ENCODE measurements at places on chromosomes 1 and 21.

GRCh38 chr1:27163093-27163492 is 8.2 kb upstream of the SLC9A1 start:
- DNase-seq, result no peak

- no peak for DNase-seq
Observed at GRCh38 chr1:42267904-42268303, 67.1 kb downstream of the FOXJ3 start.

- DNase-seq, result no peak
Observed at GRCh38 chr1:31383967-31384366, 11.1 kb upstream of the FABP3 start.

- DNase-seq, result no peak
Observed at GRCh38 chr1:151346082-151346768, 827 bp downstream of the RFX5 start.

- DNase-seq, result no peak
Observed at GRCh38 chr1:29967261-29967660, 730.9 kb downstream of the PTPRU start.

GRCh38 chr1:98763488-98764150 is 102.1 kb downstream of the SNX7 start:
- DNase-seq, result no peak

DNA sequence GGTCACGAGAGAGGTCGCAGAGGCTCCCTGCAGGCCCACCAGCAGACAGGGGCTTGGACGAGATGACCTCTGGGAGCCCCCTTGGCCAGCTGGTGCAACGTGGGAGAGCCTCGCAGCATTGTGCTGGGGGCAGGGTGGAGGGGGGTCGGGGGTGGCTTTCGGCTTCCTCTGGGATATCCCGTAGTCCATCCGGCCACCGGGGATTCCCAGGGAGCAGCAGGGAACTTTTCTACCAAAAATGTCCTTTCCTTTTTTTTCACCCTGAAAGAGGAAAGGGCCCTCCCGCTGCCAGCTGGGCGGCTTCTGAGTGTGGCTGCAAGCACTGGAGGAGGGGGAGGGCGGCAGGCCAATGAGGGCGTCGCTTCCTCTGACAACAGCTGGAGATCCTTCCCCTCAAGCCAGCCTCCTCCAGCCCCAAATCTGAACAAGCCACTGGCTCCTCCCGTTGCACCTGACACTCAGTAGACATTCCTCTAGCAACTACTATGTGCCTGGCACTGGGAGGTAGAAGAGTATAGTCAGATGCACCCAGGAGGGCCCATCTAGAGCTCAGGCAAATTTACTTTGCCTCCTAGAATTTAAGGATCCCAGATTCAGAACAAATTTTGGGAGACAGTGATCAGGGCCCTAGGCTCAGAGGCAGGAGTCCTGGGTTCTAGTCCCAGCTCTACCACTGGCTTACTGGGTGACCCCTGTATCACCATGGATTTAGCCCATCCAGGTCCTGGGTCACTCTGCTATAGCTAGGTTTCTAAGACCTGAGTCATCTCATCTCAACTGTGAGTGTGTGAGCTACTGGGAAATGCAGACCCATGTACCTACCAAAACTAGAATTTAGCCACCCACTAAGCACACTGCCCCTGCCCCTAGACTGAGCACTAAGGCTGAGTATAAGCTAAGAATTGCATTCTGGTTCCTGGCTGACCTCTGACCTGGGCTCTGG is 2.7 kb downstream of the MOB3C start:
- no peak for DNase-seq

DNA sequence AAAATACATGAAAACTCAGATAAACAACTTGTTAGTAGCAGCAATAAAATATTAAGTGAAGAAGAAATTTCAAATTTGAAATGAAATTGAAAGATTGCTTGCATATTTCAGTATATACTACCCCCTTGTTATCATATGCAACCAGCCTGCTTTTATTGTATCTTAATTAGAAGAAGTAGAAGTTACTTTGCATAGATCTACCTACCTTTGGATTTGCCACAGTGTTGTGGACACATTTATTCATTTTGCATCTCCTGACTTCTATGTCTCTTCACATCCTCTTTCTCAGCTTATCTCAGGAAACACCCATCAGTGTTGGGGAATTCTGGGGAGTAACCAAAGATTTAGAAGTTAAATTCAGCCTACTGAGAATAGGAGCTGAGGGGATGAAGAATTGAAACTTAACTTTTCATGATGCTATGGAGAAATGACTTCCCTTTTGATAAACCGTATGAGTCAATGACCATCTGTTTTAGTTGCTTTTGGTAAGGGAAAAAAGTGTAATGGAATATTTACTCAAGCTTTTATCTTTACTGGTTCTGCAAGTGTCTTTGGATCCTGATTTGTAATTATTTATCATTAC is 96.9 kb downstream of the RGL1 start:
- DNase-seq, result no peak

GRCh38 chr1:162913345-162913744 is 52.4 kb upstream of the CCDC190 start:
- no peak for DNase-seq

All from cortex of kidney (tissue), 1 donor.